Lower lobe of right lung (tissue), 2 donors: ENCODE measurements at places on chromosomes 16 and 17. TPM values are rescaled to one million over a fixed set of nuclear protein-coding genes. Genes with fewer than 3 reads are reported as not detected.

The CA5A gene
- total RNA-seq = 0.06 TPM

DNA sequence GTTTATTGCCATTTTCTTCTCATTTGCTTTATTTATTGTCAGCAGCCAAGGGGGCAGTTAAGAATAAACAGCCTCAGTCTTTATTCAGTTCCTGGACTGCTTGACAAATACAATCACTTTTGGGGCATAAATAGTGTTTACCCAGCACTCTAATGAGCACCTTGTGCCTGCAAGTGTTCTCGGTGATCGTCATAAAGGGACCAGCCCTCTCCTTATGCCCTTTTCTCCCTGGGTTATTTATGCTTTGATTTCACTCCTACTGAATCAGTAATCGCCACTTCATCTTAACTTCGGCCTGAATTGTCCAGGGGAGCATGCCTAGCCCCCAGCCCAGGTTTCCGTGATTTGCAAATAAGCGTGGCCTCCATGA, 55.7 kb upstream of the CACNG5 start:
- DNase-seq = no peak
- no peak overlapping the region for H3K4me3 ChIP-seq
- H3K27ac ChIP-seq = no peak overlapping the region
- H3K4me1 ChIP-seq = peaks cover 3% of the 10 kb centered on the region
- H3K27me3 ChIP-seq = no peaks in the 10 kb centered on the region
- no peaks in the 10 kb centered on the region for H3K36me3 ChIP-seq

GRCh38 chr17:39828443-39828842, 35.7 kb downstream of the IKZF3 start:
- no peaks in the 10 kb centered on the region for H3K36me3 ChIP-seq
- no peaks in the 10 kb centered on the region for H3K4me1 ChIP-seq
- no peak for DNase-seq
- H3K27ac ChIP-seq = no peak overlapping the region
- no peaks in the 10 kb centered on the region for H3K27me3 ChIP-seq

GRCh38 chr16:80982646-80983045, 24.0 kb downstream of the CMC2 start:
- no peak overlapping the region for H3K27ac ChIP-seq
- H3K4me3 ChIP-seq = no peak overlapping the region
- H3K4me1 ChIP-seq = no peaks in the 10 kb centered on the region
- DNase-seq = no peak
- H3K27me3 ChIP-seq = no peaks in the 10 kb centered on the region

- no peaks in the 10 kb centered on the region for H3K27me3 ChIP-seq
- H3K4me1 ChIP-seq = no peaks in the 10 kb centered on the region
- no peak overlapping the region for H3K27ac ChIP-seq
- no peaks in the 10 kb centered on the region for H3K36me3 ChIP-seq
- H3K4me3 ChIP-seq = no peak overlapping the region
These were observed 86.4 kb downstream of the CBLN1 start for GRCh38 chr16:49195237-49195548.

GRCh38 chr17:56593086-56593645, 333 bp upstream of the NOG start:
- no peaks in the 10 kb centered on the region for H3K36me3 ChIP-seq
- peak overlapping the region; percentile 56 for H3K27ac ChIP-seq
- peak; percentile 61 for DNase-seq
- H3K27me3 ChIP-seq = peaks cover 62% of the 10 kb centered on the region

The KCNH6 gene
- total RNA-seq = 0.27 TPM

GRCh38 chr16:57315416-57315815, 30.9 kb upstream of the PLLP start:
- H3K4me1 ChIP-seq = peaks cover 27% of the 10 kb centered on the region
- no peaks in the 10 kb centered on the region for H3K27me3 ChIP-seq
- no peaks in the 10 kb centered on the region for H3K36me3 ChIP-seq
- DNase-seq = no peak

- no peak overlapping the region for H3K27ac ChIP-seq
- DNase-seq = no peak
- no peak overlapping the region for H3K4me3 ChIP-seq
- H3K36me3 ChIP-seq = no peaks in the 10 kb centered on the region
- peaks cover 9% of the 10 kb centered on the region for H3K4me1 ChIP-seq
- H3K27me3 ChIP-seq = peaks cover 32% of the 10 kb centered on the region
These were observed 273.8 kb downstream of the C16orf95 start for GRCh38 chr16:87043231-87044031.

GRCh38 chr17:56157845-56158244, 4.6 kb downstream of the ANKFN1 start:
- no peak overlapping the region for H3K27ac ChIP-seq
- no peaks in the 10 kb centered on the region for H3K4me1 ChIP-seq
- no peaks in the 10 kb centered on the region for H3K27me3 ChIP-seq
- DNase-seq = no peak
